ENCODE measurements at places on chromosomes 4 and X.

DNA sequence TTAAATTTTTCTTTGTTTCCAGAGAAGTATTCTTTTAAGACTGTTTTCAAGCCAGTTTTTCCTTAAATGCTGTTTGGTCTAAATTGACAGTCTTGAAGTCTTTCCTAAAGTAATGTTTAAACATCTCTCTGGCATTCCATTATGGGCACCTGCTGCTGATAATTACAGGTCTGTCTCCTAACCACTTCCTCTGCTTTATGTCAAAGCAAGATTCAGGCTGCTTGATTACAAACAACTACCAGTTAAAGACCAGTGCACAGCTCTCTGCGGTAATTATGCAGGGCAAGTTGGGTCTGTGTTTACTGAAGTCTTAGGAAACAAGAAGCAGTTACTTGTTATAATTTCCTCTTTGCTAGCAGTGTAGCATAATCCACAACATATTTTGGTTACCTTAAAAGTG, 17.6 kb downstream of the UNC5C start:
- DNase-seq, result no peak

DNA sequence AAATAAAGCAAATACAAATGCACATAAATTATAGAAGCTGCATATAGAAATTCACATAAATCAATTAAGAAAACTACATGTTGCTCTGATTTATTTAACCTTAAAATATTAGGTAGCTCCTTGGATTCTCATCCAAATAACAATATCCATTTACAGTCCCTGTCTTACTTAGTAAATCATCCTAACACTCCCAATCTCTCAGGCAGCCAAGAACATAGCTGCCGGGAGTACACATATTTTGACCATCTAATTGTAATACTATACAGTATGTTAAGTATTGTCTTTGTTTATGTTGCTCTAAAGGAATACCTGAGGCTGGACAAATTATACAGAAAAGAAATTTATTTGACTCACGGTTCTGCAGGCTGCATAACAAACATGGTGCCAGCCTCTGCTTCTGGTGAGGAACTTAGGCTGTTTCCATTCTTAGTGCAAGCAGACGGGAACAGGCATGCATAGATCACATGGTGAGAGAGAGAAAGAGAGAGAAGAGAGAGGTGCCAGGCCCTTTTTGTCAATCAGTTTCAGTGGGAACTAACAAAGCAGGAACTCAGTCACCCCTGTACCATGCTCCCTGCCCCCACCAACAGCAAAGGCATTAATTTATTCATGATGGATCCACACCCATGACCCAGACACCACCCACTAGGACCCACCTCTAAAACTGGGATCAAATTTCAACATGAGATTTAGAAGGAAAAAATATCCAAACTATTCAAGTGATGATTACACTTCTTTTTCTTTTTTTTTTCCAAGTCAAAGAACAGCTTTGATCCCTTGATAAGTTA, 614.8 kb upstream of the TECRL start:
- no peak for DNase-seq

- DNase-seq, result peak; percentile 15
Observed at GRCh38 chrX:136251041-136251991, at the start of gene MAP7D3. Gene MAP7D3 (minus strand): TSS chrX:136251400. CDS start chrX:136251358, 42 bp downstream.

DNA sequence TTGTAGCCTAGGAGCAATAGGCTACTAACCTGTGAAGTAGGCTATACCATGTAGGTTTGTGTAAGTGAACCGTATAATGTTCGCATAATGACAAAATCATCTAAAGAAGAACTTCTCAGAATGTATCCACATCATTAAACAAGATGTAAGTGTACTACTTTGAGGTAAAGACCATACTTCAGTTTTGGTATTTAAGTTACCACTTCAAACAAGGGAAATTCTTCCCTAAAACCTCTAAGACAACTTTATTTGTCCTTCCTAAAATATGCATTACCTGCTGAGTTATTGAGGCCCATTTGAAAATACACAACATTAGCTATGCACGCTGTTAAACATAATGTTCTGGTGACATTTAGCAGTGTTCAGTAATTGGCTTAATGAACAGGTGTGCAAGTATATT, 182.7 kb downstream of the RPA4 start:
- DNase-seq, result no peak

- no peak for DNase-seq
Observed at GRCh38 chrX:56790778-56791177, 61.7 kb downstream of the NBDY start.

GRCh38 chrX:107718156-107718621, 57.4 kb downstream of the TSC22D3 start:
- peak; percentile 55 for DNase-seq

Measured in NCI-H1694 (cell line).